ENCODE measurements at places on chromosomes 13 and 19. TPM values are rescaled to one million over a fixed set of nuclear protein-coding genes. Genes with fewer than 3 reads are reported as not detected.

DNA sequence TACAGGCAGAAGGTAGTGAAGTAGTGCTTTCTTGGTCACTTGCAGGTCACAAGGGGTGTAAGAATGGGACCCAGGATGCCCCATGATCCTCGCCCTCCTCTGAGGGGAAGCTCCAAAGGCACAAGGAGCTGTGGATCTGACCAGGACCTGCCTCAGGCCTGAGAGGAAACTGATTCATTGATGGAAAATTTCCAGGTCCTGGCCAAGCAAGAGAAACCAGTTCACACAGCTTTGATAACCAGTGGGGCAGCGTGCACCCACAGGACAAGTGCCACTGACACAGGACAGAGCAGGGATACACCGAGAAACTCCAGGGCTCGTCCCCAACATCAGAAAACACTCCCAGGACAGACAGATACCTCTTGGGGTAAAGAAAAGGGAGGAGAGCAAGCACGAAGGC is 177.1 kb downstream of the RBM26 start:
- DNase-seq = no peak

DNA sequence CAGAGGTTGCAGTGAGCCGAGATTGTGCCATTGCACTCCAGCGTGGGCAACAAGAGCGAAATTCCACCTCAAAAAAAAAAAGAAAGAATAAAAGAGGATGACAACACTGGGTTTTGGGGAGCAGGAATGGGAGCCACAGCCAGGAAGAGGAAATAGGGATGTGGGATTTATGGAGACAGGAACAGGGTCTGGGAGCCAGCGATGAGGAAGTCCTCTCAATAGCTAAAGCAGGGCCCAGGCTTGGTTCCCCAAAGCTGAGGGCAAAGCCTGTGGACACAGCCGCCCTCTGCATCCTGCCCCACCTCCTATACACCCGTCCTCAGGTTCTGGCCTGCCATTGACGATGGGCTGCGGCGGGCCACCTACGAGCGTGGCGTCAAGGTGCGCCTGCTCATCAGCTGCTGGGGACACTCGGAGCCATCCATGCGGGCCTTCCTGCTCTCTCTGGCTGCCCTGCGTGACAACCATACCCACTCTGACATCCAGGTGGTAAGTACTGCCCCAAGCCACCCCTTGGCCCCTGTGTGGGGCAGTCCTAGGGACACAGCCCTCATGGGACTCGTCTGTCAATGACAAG is 13.6 kb downstream of the HIPK4 start:
- no peak for DNase-seq

- no peak for DNase-seq
Measured at GRCh38 chr13:85654227-85654626, 145.0 kb downstream of the SLITRK6 start.

- no peak for DNase-seq
Measured at GRCh38 chr19:54017261-54017660, 25.8 kb downstream of the CACNG6 start.

GRCh38 chr13:85737952-85738351 is 61.3 kb downstream of the SLITRK6 start:
- DNase-seq = no peak

The FAM174C gene
- 12.5 TPM for polyA plus RNA-seq

GRCh38 chr19:40366697-40367561 is 18.4 kb downstream of the PLD3 start:
- DNase-seq = no peak

The LILRA1 gene
- polyA plus RNA-seq = 0.33 TPM

DNA sequence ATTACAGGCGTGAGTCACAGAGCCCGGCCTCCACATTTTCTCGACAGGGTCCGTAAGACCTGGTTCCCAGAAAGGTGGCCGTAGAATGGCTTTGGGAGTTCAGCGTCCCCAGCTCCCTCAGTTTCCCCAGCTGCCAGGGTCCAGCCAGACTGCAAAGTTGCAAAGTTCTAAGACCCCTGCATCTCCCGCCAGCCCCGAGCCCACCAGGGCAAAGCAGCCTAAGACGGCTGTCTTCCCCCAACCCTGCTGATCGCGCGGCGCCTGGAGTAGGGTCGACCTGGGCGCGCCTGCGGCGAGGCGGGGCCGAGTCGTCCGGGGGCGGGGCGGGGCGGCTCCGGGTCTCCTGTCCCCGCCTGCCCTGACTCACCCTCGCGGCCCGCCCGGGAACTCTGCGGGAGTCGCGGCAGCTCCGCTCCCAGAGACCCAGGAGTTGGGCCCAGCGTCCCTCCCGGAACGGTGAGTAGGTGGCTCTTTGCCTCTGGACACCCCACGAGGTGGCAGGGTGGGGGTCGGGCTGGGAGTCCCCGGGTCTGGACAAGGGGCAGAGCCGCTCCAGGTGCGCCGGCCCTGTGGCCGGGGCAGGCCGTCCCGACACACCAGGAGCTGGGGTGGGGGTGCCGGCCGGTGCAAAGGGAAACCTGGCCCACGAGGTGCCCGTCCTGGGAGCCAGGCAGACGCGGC is at the start of gene LRRC8E:
TSS of gene LRRC8E (plus strand) at position 366 of the 681 bp plus-strand sequence. CDS start 7,094 bp downstream, outside the sequence.
- DNase-seq = no peak

GRCh38 chr19:49853852-49854377 is 3.0 kb downstream of the PTOV1 start:
- no peak for DNase-seq

- no peak for DNase-seq
Measured at GRCh38 chr19:14328406-14328805, 52.8 kb upstream of the ADGRE5 start.

GRCh38 chr13:95924389-95924994 is 128.7 kb downstream of the UGGT2 start:
- no peak for DNase-seq

- no peak for DNase-seq
Measured at GRCh38 chr13:21541980-21542379, 62.0 kb downstream of the MICU2 start.

The TRPM4 gene
- 32.3 TPM for polyA plus RNA-seq

The FPR3 gene
- polyA plus RNA-seq = 0.45 TPM

The FBXO17 gene
- 28.0 TPM for polyA plus RNA-seq

GRCh38 chr19:51321799-51322198 is 10.4 kb downstream of the IGLON5 start:
- no peak for DNase-seq

The PEX11G gene
- polyA plus RNA-seq = 2.2 TPM

GRCh38 chr13:50334115-50334778 is 319.0 kb downstream of the KCNRG start:
- DNase-seq = no peak

DNA sequence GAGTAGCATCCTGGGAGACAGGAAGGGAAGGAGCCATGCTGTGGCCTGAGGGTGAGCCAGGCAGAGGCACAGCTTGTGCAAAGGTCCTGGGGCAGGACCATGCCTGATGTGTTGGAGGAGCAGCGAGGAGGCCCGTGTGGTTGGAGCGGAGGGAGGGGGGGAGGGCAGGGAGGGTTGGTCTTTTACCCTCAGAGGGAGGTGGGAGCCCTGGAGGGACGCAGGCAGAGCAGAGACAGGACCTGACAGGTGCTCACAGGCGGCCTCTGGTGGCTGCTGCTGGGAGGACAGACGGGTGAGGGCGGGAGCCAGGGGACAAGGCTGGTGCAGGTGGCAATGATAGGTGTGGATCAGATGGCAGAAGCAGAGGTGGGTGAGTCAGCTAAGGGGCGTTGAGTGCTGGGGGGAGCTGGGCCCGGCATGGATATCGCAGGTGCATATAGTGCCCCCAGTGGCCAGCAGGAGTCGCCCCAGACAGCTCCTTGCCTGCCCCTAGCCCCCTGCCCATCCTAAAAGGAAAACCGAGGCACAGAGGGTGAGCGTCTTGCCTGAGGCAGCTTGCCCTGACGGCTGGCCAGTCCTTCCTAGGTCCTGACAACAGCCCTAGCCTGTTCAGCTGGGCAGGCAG is 9.8 kb upstream of the GNA15 start:
- no peak for DNase-seq

GRCh38 chr19:6604906-6605305 is 14.0 kb upstream of the CD70 start:
- DNase-seq = no peak

DNA sequence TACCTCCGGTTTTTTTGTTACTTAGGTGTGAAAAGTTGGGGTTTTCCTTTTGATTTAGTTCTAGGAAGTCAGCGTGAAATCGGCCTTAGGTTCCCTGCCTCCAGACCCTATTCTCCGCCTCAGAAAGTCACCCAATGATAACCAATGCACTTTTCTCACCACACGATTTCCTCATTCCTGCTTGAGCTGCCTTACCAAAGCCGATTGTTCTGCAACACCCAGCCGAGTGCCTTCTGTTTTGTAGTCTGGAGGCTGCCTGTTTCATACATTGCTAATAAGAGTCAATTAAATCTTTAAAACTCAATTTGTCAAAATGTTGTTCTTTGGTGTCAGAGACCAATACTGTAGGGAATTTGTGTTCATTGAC is 39.7 kb downstream of the GJA3 start:
- DNase-seq = no peak

The ZNF460 gene
- polyA plus RNA-seq = 3.0 TPM

GRCh38 chr13:66415444-66415843 is 814.7 kb downstream of the PCDH9 start:
- no peak for DNase-seq

DNA sequence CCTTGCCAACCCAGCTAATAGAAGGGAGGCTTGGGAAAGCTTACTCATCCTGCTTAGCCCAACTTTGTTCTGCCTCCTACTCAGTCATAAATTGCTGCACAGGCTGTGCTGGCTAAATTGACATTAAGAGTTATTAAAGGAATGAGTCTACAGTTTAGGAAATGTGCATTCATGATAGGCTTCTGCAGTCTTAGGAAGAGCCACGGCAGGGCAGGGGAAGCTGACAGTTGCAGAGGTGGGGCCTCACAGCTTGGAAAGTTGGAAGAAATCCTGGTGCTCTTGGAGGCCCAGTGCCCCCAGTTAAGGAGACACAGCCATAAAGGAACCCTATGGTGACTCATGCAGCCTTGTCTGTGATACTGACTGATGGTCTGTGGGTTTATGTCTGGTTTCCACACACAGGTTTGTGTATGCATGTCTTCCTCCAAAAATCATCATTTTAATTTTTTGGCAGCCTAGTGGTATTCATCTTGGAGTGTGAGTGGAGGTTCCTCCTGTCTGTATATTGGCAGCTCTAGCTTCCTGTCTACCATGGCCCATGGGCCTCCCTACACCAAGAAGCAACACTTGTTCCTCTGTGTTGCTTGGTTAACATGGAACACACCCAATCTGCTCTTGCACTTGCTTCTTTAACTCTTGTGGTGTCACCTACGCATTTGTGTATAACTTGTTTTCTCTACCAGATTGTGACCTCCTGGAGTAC is 135.0 kb upstream of the KL start:
- peak; percentile 66 for DNase-seq

- DNase-seq = no peak
Measured at GRCh38 chr13:110359840-110360301, 52.8 kb downstream of the COL4A2 start.

DNA sequence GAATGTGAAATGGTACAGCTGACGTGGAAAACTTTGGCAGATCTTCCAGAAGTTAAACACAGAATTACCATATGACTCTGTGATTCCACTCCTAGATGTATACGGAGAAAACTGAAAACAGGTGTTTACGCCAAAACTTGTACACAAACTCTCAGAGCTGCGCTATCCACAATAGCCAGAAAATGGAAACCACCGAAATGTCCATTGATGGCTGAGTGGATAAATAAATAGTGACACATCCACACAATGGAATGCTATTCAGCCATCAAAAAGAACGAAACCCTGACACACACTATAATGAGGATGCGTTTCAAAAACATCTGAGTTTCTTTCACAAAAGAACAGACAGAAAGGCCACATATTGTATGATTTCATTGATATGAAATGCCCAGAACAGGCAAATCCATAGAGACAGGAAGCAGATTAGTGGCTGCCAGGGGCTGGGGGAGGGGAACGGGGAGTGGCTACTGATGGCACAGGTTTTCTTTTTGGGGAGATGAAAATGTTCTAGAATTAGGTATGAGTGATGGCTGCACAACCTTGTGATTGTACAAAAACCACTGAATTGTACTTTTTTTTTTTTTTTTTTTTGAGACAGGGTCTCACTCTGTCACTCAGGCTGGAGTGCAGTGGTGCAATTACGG is 33.0 kb downstream of the IL12RB1 start:
- no peak for DNase-seq

- no peak for DNase-seq
Measured at GRCh38 chr13:53351021-53351420, 322.4 kb downstream of the OLFM4 start.

- DNase-seq = no peak
Measured at GRCh38 chr19:14915116-14915515, 26.2 kb upstream of the OR7C2 start.

The ZNF440 gene
- 14.2 TPM for polyA plus RNA-seq

DNA sequence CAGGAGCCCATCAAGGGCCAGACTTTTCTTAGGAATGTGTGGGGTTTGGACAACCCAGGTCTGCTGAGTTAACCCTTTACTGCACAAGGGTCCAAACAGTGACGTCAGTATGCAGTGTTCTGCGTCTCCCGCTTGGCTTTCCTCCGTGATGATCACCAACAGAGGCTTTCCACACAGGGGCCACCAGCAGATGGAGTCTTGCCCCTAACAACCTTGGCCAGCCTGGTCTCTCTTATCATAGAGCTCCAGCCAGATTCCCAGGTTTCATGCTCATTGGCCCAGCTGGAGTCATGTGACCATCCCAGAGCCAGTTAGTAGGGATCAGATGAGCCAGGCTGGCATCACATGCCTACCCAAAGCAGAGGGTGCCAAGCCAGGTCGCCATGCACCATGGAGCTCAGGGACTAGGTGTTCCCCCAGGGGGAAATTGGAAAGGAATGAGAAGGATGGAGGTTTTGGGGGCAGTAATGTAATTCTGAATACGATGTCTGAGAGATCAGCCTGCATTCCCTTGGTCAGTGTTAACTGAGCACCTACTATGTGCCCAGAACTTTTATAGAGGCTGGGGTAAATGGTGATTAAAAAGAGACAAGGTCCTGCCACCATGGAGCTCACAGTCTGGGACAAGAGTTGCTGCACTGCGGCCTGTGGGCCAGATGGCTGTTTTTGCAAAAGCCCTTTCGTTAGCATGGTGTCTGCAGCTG is 61.2 kb downstream of the MYH14 start:
- DNase-seq = no peak

GRCh38 chr13:99335603-99336002 is 28.4 kb upstream of the GPR183 start:
- no peak for DNase-seq

GRCh38 chr13:72507416-72508199 is 219.8 kb downstream of the MZT1 start:
- no peak for DNase-seq

- no peak for DNase-seq
Measured at GRCh38 chr13:60411464-60411863, 14.4 kb downstream of the TDRD3 start.

- DNase-seq = peak; percentile 65
Measured at GRCh38 chr19:36151144-36152018, 866 bp downstream of the COX7A1 start.

Measured in muscle of arm (tissue), 14 donors.